Ureter (tissue), 1 donor: ENCODE measurements at places on chromosomes 4 and X. TPM values are rescaled to one million over a fixed set of nuclear protein-coding genes. Genes with fewer than 3 reads are reported as not detected.

GRCh38 chr4:101347267-101347556, at the start of gene PPP3CA:
Gene PPP3CA, minus strand, starts transcription at chr4:101347526.
- DNase-seq = no peak

DNA sequence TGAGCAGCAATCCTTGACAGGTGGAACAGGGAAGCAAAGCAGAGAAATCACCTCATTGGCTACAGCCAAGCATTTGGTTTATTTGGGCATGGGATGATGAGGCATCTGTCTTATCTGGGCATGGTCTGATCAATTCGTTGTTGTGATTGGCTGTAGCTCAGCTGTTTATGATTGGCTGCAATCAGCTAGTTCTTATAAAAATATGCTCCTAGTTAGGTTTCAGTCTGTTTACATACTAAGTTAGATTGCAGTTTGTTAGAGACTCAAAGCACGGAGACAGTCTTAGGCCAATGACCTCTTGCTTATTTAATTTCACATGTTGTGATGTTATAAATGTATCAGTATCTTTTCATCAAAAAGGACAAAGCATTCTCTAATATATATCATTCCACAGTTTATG, 312.0 kb downstream of the PDGFC start:
- no peak for DNase-seq

- DNase-seq = no peak
Observed at GRCh38 chr4:151951671-151952050, 190.9 kb upstream of the GATB start.

DNA sequence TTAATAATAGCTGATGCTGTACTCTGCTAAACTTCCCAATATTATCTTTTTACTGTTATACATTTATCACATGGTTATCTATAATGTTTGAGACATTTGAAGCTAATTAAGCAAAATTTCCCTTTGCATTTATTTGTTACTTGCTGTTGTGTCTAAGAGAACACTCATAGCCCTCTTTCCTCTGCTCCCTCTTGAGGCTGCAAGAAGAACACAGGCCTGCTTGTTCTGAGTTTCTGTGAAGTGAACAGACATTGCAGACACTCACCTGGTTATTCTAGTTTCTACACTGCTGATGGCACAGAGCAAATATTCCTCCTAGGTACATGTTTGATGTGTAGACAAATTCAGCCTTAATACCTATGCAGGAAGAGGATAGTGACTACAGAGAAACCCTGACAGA, 367.8 kb downstream of the GASK1B start:
- DNase-seq = no peak

DNA sequence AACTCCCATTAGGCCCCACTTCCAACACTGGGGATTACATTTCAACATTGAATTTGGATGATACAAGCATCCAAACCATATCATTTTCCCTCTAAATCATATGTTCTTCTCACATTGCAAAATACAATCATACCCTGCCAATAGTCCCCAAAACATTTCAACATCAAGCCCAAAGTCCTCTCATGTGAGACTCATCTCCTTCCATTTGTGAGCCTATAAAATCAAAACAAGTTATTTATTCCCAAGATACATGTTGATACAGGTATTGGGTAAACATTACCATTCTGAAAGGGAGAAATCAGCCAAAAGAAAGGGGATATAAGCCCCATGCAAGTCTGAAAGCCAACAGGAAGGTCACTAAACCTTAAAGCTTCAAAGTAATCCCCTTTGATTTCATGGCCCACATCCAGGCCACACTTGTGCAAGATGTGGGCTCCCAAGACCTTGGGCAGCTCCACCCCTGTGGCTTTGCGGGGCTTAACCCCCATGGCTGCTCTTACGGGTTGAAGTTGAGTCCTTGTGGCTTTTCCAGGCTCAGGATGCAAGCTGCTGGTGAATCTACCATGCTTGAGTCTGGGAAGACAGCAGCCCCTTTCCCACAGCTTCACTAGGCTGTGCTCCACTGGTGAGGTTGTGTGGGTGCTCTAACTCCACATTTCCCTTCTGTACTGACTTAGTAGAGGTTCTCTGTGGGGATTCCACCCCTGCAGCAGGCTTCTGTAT, 40.6 kb upstream of the SERTM2 start:
- DNase-seq = no peak

GRCh38 chrX:37302569-37302968, 46.6 kb upstream of the PRRG1 start:
- DNase-seq = no peak

DNA sequence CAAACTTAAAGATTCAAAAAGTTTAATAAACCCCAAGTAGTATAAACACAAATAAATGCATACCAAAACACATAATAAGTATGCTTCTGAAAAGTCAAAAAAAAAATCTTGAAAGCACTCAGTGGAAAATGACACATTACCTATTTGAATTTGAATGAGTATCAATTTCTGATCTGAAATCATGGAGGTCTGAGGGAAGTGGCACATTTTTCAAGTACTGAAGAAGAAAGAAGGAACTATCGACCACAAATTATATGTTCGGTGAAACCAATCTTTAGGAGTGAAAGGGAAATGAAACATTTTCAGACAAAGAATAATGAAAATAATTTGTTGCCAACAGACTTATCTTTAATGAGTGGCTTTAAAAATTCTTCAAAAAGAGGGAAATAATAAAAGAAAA, 12.1 kb upstream of the F9 start:
- no peak for DNase-seq

GRCh38 chr4:70651864-70652506, 14.3 kb downstream of the JCHAIN start:
- no peak for DNase-seq

DNA sequence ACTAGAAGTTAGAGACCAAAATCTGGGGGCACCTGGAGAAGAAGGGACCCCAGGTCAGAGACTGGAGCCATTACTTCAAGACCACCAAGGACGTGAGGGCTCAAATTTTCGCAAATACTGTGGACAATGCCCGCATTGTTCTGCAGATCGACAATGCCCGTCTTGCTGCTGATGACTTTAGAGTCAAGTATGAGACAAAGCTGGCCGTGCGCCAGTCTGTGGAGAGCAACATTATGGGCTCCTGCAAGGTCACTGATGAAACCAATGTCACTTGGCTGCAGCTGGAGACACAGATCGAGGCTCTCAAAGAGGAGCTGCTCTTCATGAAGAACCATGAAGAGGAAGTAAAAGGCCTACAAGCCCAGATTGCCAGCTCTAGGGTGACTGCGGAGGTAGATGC, 101.2 kb downstream of the NCAPG start:
- DNase-seq = no peak

DNA sequence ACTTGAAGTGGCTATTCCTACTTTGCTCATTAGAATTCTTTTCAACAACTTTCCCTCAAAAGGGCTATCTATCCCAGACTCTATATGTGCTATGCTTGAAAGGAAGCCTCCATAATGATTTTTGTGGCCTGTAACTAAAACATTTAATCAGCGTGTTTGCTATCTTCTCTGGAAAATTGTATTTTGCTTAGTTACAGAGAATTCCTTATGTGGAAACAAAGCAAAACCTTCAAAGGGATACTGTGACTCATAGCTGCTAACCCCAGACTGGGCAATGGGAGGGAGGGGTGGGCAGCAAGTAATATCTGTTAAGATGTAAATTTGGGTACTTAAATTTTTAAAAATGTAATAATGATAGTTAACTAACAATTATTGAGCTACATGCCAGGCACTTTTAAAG, 3.7 kb downstream of the SLC25A14 start:
- no peak for DNase-seq

GRCh38 chr4:83885256-83886182, 349.6 kb downstream of the GPAT3 start:
- no peak for DNase-seq

- DNase-seq = no peak
Observed at GRCh38 chr4:140742838-140743193, 13.4 kb downstream of the TBC1D9 start.

- DNase-seq = no peak
Observed at GRCh38 chrX:6227453-6227835, 1.2 kb downstream of the NLGN4X start.

GRCh38 chr4:154722262-154722661, 21.5 kb upstream of the LRAT start:
- DNase-seq = no peak

DNA sequence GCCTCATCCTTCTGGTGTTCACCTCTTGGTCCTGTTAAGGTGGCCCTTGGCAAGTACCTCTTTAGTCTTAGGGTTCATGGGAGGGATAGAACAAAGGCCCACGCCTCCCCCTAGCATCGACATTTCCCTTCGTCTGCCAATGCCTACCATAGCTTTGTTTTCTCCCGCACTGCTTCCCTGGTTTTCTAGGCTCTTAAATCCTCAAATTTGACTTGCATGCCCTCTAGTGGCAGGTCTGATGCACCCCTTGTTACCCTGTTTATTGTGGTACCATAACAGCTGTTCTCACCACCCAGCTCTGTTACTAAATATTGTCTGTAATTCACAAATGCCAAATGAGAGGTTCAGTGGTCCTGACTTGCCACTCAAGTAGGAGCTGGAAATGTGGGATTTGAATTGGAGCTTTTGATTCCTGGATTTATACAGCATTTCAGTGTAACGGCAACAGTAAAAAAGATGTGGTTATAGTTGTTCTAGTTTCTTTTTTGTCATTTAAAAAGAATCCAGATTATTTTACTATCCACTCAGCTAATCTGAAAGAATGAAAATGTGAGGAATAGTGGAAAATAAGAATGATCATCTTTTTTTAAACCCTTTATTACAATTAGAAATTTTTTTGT, 100.1 kb downstream of the REPS2 start:
- DNase-seq = peak; percentile 61

DNA sequence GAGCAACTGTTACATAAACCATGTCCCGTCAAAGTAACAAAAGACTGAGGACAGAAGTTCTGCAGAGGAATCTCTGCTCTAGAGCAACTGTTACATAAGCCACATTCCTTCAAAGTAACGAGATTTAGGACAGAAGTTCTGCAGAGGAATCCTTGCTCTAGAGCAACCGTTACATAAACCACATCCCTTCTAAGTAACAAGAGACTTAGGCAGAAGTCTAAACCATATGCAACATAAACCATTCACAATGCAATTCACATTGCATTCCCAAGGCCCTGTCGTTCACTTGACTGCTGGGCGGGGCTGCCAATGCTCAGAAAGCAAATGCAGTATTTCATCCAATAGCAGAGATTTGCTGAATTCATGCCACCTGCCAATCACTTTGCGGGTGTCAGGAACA, 124.4 kb upstream of the PUDP start:
- DNase-seq = no peak

DNA sequence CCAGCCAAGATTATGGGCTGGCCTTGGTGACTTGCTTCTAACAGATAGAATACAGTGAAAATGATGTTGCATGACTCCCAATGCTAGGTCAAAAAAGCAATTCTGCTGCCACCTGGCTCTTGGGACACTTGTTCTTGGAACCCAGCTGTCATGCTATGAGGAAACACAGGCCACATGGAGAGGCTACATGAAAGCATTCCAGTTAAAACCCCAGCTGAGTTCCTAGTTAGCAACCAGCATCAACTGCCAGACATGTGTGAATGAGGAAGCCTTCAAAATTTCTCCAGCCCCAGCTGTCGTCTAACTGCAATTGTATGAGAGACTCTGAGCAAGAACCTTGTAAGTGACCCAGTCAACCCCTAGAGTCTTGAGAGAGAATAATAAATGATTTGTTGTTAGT, 105.2 kb upstream of the FGF16 start:
- DNase-seq = no peak

DNA sequence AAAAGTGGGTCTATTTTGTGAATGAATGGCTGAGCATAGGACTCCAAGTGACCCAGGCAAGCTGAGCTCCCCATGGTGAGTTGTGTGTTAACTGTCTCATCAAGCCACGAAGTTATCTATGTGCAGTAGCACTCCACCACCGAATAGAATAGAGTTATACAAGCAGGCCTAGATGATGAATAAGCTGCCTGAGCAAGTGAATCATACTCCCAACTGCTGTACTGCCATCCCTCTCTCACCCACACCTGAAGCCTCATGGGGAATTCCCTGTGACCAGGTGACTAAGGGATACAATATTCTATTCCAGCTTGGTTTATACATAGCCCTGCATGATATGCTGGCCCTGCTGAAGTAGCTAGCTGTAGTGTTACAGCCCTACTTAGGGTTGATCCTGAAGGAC, 38.7 kb downstream of the KDM5C start:
- DNase-seq = no peak

DNA sequence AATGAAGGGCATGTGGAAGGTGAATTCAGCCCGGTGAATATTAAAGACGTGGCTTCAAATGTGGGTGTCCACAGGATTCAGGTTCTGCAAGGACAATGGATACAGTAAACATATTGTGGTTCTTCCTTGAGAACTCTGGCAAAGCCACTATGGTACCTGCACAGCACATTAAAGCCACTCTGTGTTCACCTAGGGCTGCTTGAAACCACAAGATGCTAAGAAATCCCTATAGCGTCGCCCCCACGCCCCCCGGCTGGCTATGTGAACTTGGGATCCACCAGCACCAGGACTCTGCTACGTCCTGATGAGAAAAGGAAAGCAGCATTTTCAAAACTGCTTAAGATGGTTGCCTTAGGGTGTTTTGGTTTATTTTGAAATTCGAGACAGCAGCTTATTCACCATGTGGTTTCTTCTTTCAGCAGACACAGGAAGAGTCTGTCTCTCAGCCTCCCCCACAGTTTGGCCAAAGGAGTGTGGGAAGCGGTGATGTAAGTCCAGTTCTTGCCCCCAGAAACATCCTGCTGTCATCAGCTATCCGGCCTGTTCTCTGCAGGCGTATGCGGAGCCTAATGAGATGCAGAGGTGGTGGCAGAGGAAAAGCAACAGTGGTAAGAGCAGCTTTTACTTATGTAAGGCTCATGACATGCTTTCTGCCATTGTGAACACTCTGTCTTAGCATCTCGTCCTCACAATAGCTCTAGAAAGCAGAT, 111.5 kb downstream of the AFAP1 start:
- DNase-seq = peak; percentile 72

DNA sequence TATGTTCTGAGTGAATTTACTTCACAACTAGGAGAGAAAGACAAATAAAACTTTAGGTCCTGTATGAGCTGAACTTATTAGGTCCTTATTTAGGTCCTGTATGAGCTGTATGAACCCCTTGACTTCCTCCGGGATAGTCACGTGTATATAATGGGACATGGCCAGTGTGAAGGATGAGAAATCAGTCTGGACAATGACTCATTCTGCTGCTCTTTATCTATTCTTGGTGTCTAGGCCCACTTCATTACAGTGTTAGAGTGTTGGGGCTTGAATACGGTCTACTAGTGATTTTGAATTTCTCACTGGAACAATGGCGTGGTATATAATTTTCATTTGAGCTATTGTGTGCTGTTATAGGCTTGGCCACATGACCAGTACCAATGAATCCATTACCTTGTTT, 21.9 kb downstream of the STK26 start:
- DNase-seq = no peak

The ING2 gene
- 10.3 TPM for total RNA-seq

The FRMPD3 gene
- total RNA-seq = 0.96 TPM

The GRIPAP1 gene
- total RNA-seq = 56.8 TPM

The EGF gene
- 0.23 TPM for total RNA-seq

The COX7B2 gene
- total RNA-seq = not detected

The SLC9B2 gene
- 13.0 TPM for total RNA-seq

The GAB3 gene
- total RNA-seq = 4.2 TPM

The STOX2 gene
- 38.1 TPM for total RNA-seq

The RNF212 gene
- 5.1 TPM for total RNA-seq

The POF1B gene
- total RNA-seq = 46.8 TPM

The MAGEA2 gene
- not detected for total RNA-seq

The GDPD2 gene
- total RNA-seq = 1.5 TPM

The TCEAL1 gene
- total RNA-seq = 53.7 TPM

The RTL3 gene
- not detected for total RNA-seq

The CSAG3 gene
- total RNA-seq = not detected
